AG04449 (cell line): ENCODE measurements at places on chromosomes 4 and X.

DNA sequence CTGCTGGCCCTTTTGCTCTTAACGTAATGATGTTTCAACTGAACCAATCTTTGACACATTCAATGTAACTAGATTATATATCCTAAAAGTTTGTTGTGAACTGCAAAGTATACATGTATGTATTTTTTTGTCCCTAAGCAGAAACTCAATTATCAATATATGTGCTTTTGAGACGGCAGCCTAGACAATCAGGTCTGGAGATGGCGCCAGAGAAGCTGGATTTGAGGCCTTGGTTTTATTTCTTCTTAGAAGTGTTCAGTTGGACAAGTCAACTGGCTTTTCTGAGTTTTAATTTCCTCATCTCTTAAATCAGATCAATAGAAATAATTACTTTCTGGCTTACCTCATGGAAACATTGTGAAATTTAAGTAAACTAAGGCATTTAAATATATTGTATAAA, 62.5 kb downstream of the DCAF8L1 start:
- DNase-seq, result no peak

GRCh38 chr4:185950891-185951290, 118.1 kb upstream of the TLR3 start:
- no peak for DNase-seq

- no peak for DNase-seq
Measured at GRCh38 chr4:46370531-46370930, 19.4 kb downstream of the GABRA2 start.

- no peak for DNase-seq
Measured at GRCh38 chrX:106932960-106933537, 12.8 kb downstream of the CLDN2 start.

DNA sequence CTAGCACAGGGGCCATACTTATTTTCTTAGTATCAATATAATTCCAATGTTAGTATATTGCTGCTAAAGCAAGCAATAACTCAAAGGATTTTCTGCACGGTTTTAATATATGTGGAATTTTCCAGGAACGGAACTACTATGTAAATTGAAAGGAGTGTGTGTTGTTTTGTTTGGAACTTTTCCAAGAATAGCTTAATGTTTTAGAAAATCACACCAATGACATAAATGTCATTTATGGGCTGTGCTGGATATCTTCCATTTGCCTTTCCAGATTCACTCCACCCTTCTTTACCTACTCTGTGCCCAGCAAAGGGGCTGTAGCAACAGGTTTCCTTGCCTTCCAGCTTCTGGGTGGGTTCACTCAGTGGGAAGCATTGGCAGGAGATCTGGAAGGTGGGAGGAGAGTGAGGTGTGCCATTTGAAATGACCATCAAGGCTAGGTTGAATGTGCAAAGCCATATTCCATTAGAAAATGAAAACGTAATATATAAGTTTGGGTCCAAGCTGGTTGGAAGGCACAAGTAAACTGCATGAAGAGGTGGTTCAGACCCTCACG, 25.2 kb upstream of the ZFX start:
- DNase-seq, result no peak

- no peak for DNase-seq
Measured at GRCh38 chrX:152899874-152900719, 2.2 kb downstream of the ZNF185 start.

GRCh38 chr4:53061091-53061850, 199.2 kb downstream of the RASL11B start:
- DNase-seq, result no peak

DNA sequence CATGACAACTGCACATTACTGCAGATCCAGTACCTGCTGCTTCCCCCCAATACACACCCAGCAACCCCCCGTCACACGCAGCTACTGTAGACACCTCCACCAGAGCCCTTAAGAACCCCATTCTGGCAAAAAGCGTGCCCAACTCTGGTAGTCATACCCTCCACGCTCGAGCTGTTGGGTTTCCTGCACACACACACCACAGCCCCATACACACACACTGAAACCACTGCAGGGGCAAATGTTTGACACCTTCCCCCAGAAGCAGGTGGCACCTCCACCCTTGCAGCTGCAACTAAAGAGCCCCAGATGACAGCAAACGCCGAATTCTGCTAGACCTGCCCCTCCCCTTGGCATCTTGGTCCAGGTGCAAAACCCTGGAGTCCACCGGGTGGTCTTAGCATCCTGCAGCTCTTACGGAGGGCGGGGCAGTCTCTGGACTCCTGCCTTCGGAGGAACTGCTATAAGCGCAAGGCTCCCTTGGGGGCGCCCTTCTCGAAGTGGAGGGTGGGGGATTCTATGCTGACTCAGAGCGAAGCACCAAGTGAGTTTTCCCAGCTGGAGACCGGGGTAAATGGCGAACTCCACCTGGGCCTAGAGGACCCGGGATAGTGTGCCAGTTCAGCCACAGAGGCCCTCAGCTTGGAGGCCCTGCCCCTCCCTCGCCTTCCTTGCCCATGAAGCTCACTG, 1.5 kb downstream of the FRMPD3 start:
- DNase-seq, result no peak

GRCh38 chr4:70660106-70660505, 6.2 kb downstream of the JCHAIN start:
- no peak for DNase-seq

- DNase-seq, result no peak
Measured at GRCh38 chrX:39158801-39159657, 357.8 kb downstream of the MID1IP1 start.

GRCh38 chrX:154918060-154918483, 31.9 kb downstream of the F8A1 start:
- DNase-seq, result peak; percentile 36
